A549 treated with Mapracorat at 1 μM for 4 hours (cell line): ENCODE measurements at places on chromosomes 5 and 9. TPM values are rescaled to one million over a fixed set of nuclear protein-coding genes. Genes with fewer than 3 reads are reported as not detected.

SLC34A3 gene
- 0.08 to 0.28 TPM (median 0.09 TPM) in 3 of 5 replicates, not detected in the others for total RNA-seq

ZDHHC21 gene
- 1.8 to 3.0 TPM (median 2.5 TPM) in 5 replicates for total RNA-seq

WHRN gene
- 5.0 to 8.2 TPM (median 6.9 TPM) in 5 replicates for total RNA-seq

SLC4A9 gene
- 0.05 to 0.08 TPM in 2 of 5 replicates, not detected in the others for total RNA-seq

CCDC192 gene
- total RNA-seq: not detected in 5 replicates

IL5 gene
- total RNA-seq: not detected in 5 replicates

RABEPK gene
- 36.6 to 43.4 TPM (median 39.8 TPM) in 5 replicates for total RNA-seq

GMCL2 gene
- not detected in 5 replicates for total RNA-seq

SYNPO gene
- 18.9 to 27.2 TPM (median 24.9 TPM) in 5 replicates for total RNA-seq

LMX1B gene
- total RNA-seq: 0.77 to 1.6 TPM (median 1.4 TPM) in 5 replicates

SV2C gene
- 0.04 TPM in 1 of 5 replicates, not detected in the others for total RNA-seq

BRINP1 gene
- total RNA-seq: 0.09 to 0.29 TPM (median 0.19 TPM) in 5 replicates
